ENCODE measurements at places on chromosomes 6 and 20. TPM values are rescaled to one million over a fixed set of nuclear protein-coding genes. Genes with fewer than 3 reads are reported as not detected.

ZNF831 gene
- 0.05 TPM for total RNA-seq

PPIL1 gene
- 69.1 TPM for total RNA-seq

GSTA3 gene
- not detected for total RNA-seq

PTK6 gene
- not detected for total RNA-seq

CBLN4 gene
- not detected for total RNA-seq

RIPPLY2 gene
- total RNA-seq, result not detected

- no peaks in the 10 kb centered on the region for H3K36me3 ChIP-seq
- no peak overlapping the region for H3K4me3 ChIP-seq
- H3K27me3 ChIP-seq, result no peaks in the 10 kb centered on the region
- no peak for DNase-seq
- peaks cover 28% of the 10 kb centered on the region for H3K4me1 ChIP-seq
Measured at GRCh38 chr20:37353285-37353849, 7.4 kb downstream of the SRC start.

DNA sequence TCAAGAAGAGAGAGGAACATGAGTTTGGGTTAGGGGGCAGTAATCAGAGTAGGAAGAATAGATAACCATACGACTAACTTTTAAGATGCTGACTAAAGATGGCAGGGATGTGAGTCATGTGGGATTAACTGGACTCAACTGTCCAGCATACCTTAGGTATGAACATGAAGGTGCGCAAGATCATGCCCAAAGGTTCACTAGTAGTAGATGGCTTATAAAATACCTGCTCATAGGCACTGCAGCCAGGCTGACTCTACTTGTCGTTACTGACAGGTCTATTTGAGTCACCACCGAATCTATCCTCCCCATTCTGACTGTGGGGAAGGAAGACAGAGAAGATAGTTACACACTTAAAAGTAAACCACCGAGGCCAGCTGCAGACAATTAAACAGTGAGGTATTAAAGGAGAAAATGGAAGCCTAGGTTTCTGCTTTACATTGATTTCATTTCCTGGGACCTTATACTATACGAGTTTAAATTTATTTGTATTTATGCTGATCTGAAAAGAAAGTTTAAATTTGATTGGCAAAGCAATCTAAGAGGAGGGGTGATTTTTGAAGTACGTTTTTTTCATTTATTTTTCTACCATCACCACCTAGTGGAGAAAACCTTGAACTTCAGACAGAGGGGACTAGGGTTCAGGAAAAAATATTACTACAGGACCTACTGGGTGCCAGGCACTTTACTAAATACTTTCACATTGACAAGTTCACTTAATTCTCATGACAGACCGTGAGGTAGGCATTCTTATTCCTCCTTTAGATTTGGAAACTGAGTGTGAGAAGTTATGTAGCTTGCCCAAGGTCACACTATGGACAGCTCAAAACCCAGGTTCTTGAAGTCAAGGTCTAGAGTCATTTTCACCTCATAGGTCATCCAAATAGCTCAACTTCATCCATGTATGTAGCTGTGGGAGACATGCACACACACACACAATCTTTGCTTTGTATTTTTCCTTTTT lies 4.0 kb upstream of the WRNIP1 start:
- H3K4me1 ChIP-seq, result peaks cover 13% of the 10 kb centered on the region
- peak overlapping the region; percentile 37 for H3K27ac ChIP-seq
- no peaks in the 10 kb centered on the region for H3K36me3 ChIP-seq
- no peaks in the 10 kb centered on the region for H3K27me3 ChIP-seq
- no peak overlapping the region for H3K4me3 ChIP-seq

GRCh38 chr6:107977283-107977682 lies 19.3 kb upstream of the SEC63 start:
- no peak for DNase-seq
- peaks cover 5% of the 10 kb centered on the region for H3K27me3 ChIP-seq
- H3K4me1 ChIP-seq, result no peaks in the 10 kb centered on the region
- H3K4me3 ChIP-seq, result no peak overlapping the region
- no peak overlapping the region for H3K27ac ChIP-seq
- no peaks in the 10 kb centered on the region for H3K36me3 ChIP-seq

DNA sequence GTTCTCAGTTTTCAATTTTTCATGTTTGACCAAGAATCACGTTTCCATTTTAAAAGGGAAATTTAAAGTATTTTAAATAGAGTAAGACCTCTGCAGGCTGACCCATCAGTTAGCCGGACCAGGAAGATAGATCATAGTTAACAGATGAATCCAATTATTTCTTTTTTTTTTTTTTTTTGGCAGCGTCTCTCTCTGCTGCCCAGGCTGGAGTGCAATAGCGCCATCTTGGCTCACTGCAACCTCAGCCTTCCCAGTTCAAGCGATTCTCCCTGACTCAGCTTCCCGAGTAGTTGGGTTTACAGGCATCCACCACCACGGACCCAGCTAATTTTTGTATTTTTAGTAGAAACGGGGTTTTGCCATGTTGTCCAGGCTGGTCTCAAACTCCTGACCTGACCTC lies 256.7 kb upstream of the CNR1 start:
- no peak overlapping the region for H3K27ac ChIP-seq
- no peak overlapping the region for H3K4me3 ChIP-seq
- H3K27me3 ChIP-seq, result no peaks in the 10 kb centered on the region
- no peaks in the 10 kb centered on the region for H3K36me3 ChIP-seq

DNA sequence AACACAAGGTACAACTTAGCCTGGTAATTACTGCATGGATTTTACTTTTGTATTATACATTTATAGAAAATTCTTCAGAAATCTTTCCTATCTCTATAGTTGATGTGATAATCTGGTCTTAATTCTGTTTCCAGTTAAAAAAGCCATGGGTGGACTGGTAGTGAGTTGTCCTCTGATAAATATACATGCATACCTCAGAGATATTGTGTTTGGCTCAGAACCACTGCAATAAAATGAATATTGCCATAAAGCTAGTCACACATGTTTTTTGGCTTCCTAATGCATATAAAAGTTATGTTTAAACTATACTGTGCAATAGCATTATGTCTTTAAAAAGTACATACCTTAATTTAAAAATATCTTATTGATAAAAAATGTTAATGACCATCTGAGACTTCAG lies 708.6 kb upstream of the MARCKS start:
- no peaks in the 10 kb centered on the region for H3K4me1 ChIP-seq
- H3K4me3 ChIP-seq, result no peak overlapping the region
- H3K27ac ChIP-seq, result no peak overlapping the region
- H3K36me3 ChIP-seq, result no peaks in the 10 kb centered on the region

DNA sequence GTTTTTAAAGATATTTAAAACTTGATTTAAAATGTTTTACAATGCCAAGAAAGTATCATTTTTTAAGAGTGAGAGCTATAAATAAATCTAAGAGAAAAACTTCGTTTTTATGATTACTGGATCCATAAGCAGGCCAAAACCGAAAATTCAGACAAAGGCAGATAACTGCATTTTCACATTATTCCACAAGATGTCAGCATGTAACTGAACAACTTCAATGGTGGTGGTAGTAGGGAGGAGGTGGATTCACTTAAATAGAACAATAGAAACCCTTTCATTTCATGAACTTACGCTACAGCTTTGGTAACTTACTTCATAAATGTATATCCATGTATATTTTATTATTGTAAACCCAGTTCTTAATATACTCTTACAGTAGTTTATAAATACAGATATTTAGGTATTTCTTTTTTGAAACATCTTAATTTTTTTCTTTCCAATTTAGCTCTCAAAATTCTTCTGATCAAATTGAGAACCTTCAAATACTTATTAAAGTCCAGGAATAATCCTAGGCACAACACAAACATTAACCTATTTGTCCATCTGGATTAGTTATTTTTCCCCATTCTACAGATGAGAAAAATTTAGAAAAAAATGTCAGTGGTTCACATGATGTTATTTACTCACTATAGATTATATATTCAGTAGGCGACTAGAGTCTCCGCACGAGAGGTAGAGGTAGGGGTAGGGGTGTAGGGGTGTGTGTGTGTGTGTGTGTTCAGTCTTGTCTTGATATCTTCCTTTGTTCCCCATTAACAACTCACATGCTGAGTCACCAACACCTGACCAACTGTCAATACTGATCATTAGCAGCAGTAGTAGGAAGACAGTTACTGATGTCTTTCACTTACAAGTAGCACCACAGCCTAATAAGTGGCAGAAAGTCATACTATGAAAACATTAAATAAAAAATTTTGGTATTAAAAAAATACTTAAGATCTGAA lies 111.5 kb downstream of the ARHGAP18 start:
- no peak overlapping the region for H3K4me3 ChIP-seq
- no peak for DNase-seq
- no peaks in the 10 kb centered on the region for H3K27me3 ChIP-seq
- H3K36me3 ChIP-seq, result no peaks in the 10 kb centered on the region

DNA sequence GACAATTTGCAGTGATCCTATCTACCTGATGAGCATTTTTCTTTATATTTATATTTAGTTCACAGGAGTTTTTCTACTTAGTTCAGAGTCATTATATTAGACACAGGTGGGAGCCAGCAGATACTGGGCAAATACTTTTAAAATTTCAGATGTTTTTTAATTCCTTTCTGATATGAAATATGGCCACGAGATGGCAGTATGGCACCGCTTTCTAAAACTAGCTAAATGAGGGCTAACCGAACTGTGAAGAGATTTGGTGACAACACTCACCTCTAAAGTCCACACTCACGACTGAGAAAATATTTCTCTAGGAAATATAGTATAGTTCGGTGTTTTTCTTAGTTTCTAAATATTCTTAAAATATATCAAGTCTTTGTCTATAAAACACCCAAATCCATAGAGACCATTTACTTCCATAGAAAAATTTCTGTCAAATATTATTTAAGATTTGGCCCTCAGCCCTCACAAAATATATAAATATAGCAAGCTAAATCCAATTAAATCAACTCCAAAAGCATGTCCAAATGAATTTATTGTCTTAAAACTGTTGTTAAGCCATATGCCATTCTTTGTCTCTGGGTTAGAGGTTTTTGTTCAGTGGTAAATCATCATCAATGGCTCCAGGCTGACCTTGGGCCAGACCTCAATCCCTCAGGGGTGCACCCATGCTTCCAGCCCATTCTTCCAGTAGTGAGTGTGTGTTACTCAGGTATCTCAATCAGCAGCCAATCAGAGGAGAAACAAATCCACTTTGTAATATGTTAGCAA lies 63.6 kb downstream of the HUS1B start:
- H3K27ac ChIP-seq, result no peak overlapping the region
- H3K36me3 ChIP-seq, result peaks cover 42% of the 10 kb centered on the region

DNA sequence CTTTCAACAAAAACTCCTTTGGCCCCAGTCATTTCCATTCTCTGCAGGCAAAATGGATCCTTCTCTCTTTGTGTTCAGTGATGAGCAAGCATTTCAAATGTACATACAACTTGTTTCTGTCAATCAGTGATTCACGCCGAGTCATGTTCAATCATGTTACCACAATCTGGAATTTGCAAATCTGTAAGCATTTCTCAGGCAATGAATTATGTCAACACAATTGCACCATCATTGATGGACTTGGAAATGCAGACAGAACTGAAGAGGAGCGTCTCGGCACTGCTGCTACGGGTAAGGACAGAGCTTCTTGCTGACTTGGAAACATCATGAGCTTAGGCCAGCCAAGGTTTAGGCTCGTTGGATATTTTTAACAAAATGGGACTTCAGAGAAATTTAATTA lies 132.8 kb upstream of the AGPAT4 start:
- H3K27me3 ChIP-seq, result no peaks in the 10 kb centered on the region
- H3K27ac ChIP-seq, result no peak overlapping the region
- no peak for DNase-seq
- H3K4me3 ChIP-seq, result no peak overlapping the region

- no peak for DNase-seq
- H3K4me1 ChIP-seq, result no peaks in the 10 kb centered on the region
- peaks cover 55% of the 10 kb centered on the region for H3K27me3 ChIP-seq
- H3K36me3 ChIP-seq, result no peaks in the 10 kb centered on the region
- H3K4me3 ChIP-seq, result no peak overlapping the region
- no peak overlapping the region for H3K27ac ChIP-seq
Measured at GRCh38 chr20:18265441-18265840, 22.9 kb upstream of the ZNF133 start.

DNA sequence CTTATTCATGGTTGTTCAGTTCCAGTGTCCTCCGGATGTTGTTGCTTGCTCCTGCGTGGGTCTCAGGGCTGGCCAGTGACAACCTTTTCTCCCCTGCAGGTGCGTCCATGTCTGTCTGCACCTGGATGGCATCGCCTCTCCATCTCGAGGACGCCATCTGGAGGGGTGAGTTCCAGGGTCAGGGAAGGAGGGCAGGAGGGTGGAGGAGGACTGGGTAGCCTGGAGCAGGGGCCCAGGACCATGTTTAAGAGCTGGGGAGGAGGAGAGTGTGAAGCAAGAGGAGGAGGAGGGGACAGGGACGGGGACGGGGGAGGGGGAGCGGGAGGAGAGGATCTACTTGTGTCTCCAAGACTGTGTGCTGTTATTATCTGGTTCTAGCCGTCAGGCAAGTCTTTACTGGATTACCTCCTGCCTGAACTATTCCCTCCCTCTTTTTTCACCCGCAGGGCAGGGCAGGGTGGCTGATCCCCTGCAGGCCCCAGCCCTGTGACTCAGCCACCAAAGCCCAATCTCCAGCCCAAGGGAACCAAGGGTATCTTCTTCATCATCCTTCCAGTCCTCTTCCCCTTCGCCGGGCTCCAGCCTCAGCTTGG lies 32.2 kb upstream of the TULP1 start:
- H3K4me3 ChIP-seq, result no peak overlapping the region
- no peak overlapping the region for H3K27ac ChIP-seq
- H3K27me3 ChIP-seq, result peaks cover 48% of the 10 kb centered on the region

GRCh38 chr6:131635384-131636340 lies 1.4 kb upstream of the ENPP3 start:
- H3K27me3 ChIP-seq, result no peaks in the 10 kb centered on the region
- no peak overlapping the region for H3K4me3 ChIP-seq
- no peaks in the 10 kb centered on the region for H3K36me3 ChIP-seq
- no peak for DNase-seq
- no peak overlapping the region for H3K27ac ChIP-seq
- H3K4me1 ChIP-seq, result no peaks in the 10 kb centered on the region

- peaks cover 57% of the 10 kb centered on the region for H3K27me3 ChIP-seq
- no peak overlapping the region for H3K27ac ChIP-seq
- DNase-seq, result no peak
- no peaks in the 10 kb centered on the region for H3K4me1 ChIP-seq
Measured at GRCh38 chr20:23587631-23588030, 18.1 kb downstream of the CST9 start.

- peaks cover 31% of the 10 kb centered on the region for H3K4me1 ChIP-seq
- H3K27ac ChIP-seq, result no peak overlapping the region
- H3K27me3 ChIP-seq, result no peaks in the 10 kb centered on the region
- no peak for DNase-seq
Measured at GRCh38 chr6:143449082-143449713, 1.3 kb downstream of the ADAT2 start.

DNA sequence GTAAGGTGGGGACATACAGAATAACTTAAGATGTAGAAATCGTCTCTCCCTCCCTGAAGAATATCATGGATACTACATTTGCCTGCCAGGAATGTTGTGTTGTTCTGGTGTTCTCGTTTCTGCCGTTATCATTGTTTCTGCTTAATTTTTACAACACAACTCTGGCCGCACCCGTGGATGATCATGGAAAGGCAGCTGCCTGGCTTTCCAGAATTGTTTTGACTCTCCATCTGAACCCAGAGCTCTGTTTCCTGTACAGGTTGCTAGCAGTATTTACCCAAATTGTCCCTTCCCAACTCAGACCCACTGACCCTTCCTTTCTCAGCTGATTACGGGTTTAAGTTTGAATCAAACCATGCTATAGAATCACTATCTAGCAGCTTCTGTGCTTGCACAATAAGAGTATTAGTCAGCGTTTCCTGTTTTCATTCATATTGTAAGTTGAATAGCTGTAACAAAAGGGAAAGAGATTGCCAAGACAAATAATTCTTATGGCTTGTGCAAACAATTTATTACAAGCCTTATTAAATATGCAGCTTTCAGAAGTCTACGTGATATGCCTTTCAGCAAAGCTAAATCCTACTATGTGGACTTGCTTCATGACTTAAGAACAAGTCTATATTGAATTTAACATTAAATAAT lies 139.0 kb downstream of the MTHFD1L start:
- H3K36me3 ChIP-seq, result no peaks in the 10 kb centered on the region
- DNase-seq, result no peak
- peaks cover 19% of the 10 kb centered on the region for H3K4me1 ChIP-seq
- H3K27me3 ChIP-seq, result no peaks in the 10 kb centered on the region
- peak overlapping the region; percentile 82 for H3K27ac ChIP-seq
